ENCODE measurements at places on chromosomes 1 and 21.

DNA sequence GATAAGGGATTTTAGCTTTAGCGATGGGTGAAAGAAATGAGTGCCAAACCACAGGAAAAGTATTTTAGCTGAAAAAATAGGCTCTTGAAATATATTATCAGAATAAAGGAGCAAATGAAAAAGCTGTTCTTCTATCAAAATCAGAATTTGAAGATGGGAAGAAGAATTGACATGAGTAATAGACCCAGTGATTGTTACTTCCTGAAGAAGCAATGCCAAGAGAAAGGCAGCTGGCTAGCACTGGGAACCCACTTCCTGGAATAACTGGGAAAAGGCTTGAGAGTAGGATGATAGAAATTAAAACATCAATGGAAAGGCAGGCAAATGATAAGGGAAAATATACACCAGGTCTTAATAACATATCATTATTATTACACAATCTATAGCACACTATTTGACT is 29.9 kb upstream of the LYPLAL1 start:
- no peak for DNase-seq

DNA sequence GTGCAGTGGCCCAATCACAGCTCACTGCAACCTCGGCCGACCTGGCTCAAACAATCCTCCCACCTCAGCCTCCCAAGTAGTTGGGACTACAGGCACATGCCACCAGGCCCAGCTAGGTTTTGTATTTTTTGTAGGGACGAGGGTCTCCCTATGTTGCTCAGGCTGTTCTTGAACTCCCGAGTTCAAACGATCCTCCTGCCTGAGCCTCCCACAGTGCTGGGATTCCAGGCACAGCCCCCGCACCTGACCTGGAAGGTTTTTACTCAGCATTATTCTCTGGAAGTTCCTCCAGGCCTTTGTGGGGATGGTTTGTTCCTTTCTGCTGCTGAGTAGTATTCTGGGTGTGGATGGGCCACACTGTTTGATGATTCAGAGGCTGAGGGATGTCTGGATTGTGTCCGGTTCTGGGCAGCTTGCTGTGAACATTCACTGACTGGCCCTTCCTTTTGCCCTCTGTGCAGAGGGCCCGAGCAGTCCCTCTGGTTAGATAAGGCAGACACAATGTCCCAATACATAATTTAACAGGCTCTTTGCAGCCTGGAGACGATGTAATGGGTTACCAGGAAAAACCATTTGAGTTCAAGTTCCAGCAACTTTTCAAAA is 6.0 kb upstream of the TRAPPC10 start:
- DNase-seq: no peak

- DNase-seq: no peak
Measured at GRCh38 chr1:61202854-61203598, 120.7 kb downstream of the NFIA start.

GRCh38 chr1:217403026-217403720 is 227.7 kb downstream of the GPATCH2 start:
- DNase-seq: no peak

DNA sequence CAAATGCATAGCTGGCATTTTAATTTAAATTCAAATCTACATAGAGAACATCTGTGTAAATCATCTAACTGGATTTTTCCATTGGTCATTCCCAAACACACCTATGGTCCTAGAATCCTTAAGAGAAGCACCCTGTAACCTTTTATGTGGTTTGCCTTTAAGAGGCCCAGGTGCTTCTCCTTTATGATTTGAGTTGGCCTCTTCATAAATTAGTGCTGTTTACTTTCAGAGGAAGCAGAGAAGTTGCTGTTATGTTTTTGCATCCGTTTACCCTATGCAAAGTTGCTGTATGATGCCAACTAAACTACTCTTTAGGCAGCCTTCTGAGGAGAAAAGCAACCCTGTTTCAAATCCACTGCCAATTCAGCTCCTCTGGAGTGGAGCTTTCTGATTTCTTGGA is 193.8 kb downstream of the HS2ST1 start:
- no peak for DNase-seq

DNA sequence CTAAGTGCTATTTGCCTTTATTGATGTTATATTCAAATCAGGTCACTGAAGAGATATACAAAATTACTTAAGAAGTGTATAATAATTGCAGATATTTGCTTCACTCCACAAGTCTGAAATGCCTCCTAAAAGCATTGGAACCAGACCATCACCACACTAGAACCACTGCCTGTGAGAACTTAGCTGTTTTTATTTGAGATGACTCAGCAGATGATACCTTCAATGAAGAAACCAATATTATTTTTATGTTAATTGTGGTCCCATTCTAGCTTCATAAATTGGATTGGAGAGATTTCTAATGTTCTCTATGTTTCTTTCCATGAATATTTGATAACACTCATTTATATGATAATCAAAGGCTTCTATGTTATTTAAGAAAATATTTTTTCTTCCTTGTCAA is 740.6 kb downstream of the KCNT2 start:
- DNase-seq: no peak

DNA sequence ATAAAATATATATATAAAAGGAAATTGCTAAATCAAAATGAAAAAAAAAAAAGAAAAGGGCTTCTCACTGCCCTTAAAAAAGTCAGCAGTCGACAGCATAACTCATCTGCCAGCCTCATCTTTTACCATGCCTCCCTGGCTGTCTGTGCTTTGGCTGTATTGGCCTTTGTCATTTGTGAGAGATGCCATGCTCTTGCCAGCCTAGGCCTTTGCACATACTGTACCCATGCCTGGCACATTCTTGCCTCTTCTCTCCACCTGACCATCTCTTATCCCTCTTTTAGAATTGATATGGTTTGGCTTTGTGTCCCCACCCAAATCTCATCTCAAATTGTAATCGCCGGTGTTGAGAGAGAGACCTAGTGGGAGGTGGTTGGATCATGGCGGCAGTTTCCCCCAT is 37.1 kb downstream of the DIRAS3 start:
- no peak for DNase-seq

- DNase-seq: no peak
Measured at GRCh38 chr1:45643978-45644377, 20.1 kb upstream of the CCDC17 start.

DNA sequence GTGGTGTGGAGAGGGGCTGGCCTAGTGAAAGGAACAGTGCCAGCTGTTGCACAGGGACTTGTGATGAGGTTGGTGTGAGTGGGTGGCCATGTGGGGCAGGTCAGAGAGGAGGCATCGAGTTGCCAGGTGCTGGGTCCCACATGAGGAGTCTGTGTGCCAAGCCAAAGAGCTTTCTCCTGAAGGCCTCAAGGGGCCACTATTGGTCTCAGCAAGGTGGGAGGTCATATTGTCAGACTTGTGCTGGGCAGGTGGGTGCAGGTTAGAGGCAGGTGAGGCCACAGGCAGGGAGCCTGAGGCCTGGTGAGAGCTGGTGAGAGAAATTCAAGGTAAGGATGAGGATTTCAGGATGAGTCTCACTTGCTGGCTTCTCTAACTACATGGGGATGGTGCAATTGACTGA is 256.8 kb downstream of the DISC1 start:
- no peak for DNase-seq

GRCh38 chr21:41066086-41066938 is 101.6 kb upstream of the BACE2 start:
- no peak for DNase-seq

All from inflammatory macrophage (primary cell).